Stimulated activated CD8-positive, alpha-beta memory T cell treated with anti-CD3 and anti-CD28 coated beads, Interleukin-4, amount 100 ng/mL, for 1 hour (primary cell): ENCODE measurements at places on chromosomes 5 and 9.

DNA sequence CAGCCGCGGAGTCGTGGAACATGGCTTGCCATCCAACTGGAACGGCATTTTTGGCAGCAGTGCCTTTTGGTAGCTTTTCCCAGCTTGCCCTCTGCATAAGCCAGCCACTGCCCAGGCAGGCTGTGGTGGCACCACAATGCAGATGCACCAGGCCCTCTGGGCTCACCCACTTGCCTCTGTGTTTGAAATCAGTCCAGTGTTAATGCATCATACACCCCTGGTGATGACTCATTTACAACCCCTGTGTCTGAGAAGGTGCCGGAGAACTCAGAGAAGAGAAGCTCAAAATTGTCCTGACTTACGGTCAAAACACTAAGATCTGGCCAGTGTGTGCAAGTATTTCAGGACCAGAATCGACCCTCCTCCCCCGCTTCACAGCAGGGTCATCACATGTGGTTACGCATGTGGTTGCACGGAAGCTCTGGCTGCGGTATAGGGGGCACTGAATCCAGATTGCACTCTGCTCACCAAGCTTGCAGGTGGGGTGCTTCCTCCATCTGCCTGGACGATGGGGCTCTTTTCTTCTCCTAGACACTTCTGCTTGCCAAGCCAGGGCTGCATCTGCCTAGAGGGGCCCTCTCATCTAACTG is 66.5 kb upstream of the SMIM15 start:
- no peak for DNase-seq

GRCh38 chr5:102295534-102296177 is 428 bp downstream of the SLCO4C1 start:
- no peak for DNase-seq

DNA sequence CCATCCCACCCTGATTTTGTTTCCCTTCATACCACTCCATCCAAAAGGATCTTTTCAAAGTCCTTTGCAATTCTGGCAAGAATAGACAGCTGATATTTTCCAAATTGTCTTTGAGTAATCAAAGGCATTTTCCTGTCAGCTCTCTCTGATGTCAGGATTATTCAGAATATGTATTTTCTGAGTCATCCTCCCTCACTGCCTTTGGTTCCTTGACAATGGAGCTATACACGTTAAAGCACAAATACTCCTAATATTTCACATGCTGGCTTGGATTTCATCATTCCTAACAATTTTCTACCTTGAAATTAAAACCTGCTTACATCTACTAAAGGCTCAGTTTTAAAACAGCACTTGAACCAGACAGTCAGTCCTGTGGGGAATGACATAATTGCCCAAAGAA is 379.4 kb downstream of the GADD45G start:
- DNase-seq, result no peak

DNA sequence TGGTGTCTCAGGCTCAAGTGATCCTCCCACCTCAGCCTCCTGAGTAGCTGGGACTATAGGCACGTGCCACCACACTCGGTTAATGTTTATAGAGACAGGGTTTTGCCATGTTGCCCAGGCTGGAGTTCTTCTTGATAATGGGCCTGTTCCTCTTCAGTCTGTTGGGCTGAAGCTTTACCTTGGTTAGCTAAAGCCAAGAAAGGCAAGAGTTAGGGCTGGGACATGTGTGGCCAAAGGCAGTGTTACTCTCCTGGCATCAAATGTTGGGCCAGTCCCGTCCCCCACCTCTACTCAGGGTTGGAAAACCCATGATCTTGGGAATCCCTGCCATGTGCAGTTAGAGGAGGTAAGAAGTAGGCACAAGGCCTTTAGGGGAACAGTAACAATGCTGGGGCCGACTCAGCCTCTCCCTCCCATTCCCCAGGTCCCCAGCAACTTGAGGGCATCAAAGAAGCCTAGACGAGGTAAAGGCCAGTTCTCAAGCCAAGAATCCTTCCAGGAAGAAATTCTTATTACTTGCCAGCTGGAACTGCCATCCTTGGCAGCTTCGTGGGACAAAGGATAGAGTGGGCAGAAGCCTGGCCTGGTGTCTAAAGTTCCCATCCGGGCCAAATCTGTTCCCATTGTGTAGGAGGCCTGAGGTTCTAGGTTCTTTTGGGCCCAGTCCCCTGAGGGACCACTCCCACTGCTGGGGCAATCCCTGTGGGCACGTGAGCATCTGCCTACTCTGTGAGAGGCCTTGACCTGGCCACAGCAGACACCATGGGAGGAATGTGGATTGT is 4.5 kb downstream of the EGR1 start:
- peak; percentile 60 for DNase-seq

GRCh38 chr9:68798423-68798822 is 93.4 kb downstream of the PIP5K1B start:
- no peak for DNase-seq

- DNase-seq, result no peak
These were observed 174.3 kb downstream of the AUH start for GRCh38 chr9:91187311-91187964.

DNA sequence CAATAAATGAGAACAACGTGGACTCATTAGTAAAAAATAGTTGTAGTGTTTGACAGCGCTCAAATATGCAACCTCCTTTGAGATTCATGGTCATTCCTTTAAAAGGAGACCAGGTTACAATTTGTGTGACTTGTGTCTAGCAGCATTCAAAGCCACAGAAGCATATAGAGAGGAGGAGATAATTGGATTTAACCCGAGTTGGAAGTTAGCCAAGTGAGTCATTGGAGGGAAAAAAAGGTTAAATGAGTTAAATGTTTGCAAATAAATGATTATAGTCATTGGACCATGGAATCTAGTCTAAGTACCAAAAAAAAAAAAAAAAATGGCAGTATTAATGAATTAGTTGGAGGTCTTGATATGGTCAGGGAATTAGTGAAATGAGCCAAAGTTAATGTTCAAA is 90.9 kb downstream of the ITGA1 start:
- DNase-seq, result no peak

GRCh38 chr5:140700177-140701144 is at the start of gene ZMAT2:
ZMAT2 (plus strand) TSS chr5:140700447; CDS start chr5:140700461, 14 bp downstream.
- DNase-seq, result peak; percentile 72

- DNase-seq, result no peak
These were observed 34.7 kb downstream of the WHRN start for GRCh38 chr9:114470581-114470980.

GRCh38 chr9:88936668-88937067 is 54.6 kb upstream of the S1PR3 start:
- no peak for DNase-seq

- DNase-seq, result no peak
These were observed 20.3 kb downstream of the ENHO start for GRCh38 chr9:34502471-34502870.

DNA sequence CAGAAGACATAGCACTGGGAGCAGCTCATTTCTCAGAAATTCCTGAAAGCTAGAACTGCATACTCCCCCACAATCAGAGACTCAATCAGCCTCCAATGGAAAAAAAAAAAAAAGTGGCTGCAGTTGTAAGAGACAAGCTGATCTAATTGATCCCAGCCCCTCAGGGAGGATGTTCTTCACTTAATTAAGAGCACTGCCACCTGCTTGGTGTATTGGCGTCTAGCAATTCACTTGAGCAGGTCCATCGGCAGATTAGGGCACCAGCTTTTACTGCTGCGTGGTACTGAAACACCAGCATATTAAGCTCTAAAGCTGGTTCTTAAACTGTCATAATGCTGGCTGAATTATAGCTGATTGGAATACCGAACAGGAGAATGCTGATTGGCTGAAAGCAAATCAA is 1890.1 kb upstream of the WWC1 start:
- no peak for DNase-seq
